ENCODE measurements at places on chromosomes 12 and 14.

DNA sequence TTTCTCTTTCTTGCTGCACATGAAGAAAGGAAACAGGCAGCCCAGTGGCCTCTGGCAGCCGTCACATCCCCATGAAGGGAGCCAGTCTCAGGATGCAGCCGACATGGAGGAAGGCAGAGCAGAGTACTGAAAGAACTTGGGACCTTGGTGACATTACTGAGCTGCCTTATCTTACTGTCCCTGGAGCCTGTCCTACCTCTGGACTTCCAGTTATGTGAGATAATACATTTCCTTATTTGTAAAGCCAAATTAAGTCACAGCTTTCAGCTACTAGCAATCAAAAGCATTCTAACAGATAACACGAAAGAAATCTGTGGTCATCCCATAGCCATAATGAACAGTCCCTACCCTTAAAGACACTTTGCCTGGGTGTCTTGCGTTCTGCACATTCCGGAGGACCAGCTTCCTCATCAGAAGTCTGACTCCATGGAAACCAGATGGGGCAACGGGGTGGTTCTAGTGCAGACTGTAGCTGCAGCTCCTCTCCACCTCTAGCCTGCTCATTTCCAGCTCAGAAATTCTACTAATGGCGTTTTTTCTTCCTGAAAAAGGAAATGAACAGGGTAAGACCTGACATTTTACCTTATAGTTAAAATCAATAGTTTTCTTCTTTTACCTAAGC is 7.8 kb upstream of the EGLN3 start:
- no peak for DNase-seq

- DNase-seq, result no peak
Measured at GRCh38 chr12:58105225-58106119, 164.1 kb downstream of the ATP23 start.

- DNase-seq, result no peak
Measured at GRCh38 chr12:19409376-19409775, 29.9 kb upstream of the AEBP2 start.

DNA sequence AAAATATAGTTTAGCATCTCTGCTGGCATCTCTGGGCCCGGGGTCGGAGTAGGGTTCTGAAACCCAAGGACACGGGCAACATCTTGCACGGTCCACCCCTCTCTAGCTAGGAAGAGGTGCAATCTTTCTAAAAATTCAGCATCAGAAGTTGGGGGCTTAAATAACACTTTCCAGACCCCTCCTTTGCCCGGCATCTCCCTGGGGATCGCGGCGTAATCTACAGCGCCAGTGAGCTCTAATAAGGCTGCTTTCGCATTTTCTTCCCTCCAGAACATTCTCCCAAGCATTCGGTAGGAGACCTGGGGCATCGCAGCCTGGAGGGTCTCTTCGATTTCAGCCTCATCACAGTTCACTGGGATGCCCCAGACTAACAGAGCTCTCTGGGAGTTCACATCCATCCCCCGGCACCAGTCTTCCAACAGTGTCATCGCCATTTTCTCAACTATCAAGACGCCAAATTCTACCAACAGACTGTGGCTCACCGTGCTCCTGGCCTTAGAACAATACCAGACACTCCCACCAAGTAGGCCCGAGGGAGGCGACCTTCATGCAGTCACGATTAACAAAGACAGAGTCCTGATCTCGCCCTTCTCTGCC is 880 bp downstream of the PNMA1 start:
- DNase-seq, result no peak

GRCh38 chr12:90234472-90234871 is 525.8 kb upstream of the ATP2B1 start:
- DNase-seq, result no peak

- no peak for DNase-seq
Measured at GRCh38 chr12:46933947-46934346, 108.2 kb upstream of the SLC38A4 start.

DNA sequence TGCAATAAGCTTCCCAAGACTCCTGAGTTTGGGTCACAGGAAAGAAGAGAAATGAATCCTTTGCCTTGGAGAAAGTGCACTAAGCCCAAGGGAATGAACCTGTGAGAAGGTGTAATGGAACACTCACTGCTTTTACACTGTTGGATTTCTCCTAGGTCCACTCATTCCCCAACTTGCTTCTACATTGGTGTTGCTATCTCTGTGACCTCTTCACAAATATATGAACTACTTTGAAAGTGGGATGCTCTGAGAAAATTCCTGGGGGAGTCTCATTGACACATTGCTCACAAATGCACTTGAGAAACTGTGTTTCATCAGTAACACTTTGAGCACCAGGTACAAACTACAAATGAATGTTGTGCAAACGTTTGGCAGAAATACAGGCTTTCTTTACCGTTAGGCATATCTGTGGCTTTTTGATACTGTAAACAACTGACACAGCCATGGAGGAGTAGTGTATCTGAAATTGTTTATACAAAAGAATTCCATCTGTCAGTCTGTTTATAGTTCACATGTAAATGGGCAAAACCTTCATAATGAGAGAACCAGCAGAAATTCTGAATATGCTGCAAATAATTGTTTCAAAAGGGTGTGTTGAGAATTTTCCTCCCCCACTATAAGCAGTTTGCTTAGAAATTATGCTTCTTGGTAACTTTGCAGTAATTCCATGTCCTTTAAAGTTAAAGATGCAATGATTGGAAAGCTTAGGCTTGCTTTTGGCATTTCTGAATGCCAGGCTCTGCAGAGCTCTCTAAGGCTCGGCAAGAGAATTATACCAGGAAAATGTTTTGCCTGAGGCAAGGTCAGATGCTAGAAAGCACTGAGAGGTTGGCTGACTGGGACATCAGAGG is 348.5 kb upstream of the DDHD1 start:
- DNase-seq, result no peak

GRCh38 chr14:104929268-104930230 is 4.9 kb downstream of the PLD4 start:
- no peak for DNase-seq

DNA sequence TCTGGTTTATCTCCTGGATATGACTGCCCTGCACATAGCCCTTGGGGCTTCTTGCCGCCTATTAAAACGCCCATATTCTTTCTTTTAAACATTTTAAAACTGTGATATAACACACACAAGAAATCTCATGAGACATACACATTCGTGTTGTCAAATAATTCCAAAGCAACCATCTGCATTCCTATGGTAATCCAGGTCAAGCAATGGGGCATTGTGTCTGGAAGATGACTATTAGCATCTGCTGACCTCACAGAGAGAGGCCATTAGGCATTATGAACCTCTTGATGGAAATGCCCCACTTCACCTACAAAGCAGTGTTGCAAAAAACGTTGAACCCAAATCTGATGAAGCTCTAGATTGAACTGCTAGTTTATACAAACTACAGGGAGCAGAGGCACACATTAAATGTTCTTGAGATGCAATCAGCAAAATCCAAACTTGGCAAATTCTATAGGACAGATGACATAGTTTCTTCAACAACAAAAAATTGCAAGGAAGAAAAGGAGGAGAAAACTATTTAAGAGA is 513.8 kb upstream of the CCDC196 start:
- DNase-seq, result no peak

DNA sequence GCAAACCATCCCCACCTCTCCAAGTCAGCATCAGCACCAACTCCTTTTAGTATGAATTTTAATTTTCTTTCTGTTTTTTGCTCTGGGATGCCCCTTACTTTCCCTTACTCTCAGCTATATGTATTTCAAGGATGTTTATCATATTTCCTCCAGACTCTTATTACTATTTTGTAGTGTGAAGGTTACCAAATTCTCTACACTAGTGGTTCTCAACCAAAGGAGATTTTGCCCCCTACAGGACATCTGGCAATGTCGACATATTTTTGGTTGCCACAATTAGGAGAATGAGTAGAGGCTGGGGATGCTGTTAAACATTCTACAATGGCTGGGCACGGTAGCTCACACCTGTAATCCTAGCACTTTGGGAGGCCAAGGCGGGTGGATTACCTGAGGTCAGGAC is 29.1 kb upstream of the SOS2 start:
- no peak for DNase-seq

All from esophagus squamous epithelium (tissue), 5 donors.